ENCODE measurements at places on chromosomes 7 and 10.

DNA sequence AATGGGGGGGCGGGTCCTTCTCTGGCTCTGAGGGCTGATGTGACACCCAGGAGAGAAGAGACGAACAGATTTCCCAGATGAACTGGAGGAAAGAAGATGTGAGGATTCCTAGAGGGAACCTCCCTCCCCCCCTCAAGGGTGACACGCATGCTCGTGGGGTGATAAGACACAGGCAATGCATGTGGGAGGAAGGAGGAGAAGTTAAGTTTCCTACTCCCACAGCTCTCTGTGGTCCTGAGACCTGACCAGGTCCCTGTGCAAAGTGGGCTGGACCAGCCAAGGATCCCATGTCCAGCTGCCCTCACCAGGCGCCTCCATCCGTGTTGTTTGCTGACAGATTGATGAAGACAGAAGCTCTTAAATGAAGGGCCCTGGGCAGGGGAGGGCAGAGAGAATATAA, 112.6 kb downstream of the SH3PXD2A start:
- no peak for DNase-seq

DNA sequence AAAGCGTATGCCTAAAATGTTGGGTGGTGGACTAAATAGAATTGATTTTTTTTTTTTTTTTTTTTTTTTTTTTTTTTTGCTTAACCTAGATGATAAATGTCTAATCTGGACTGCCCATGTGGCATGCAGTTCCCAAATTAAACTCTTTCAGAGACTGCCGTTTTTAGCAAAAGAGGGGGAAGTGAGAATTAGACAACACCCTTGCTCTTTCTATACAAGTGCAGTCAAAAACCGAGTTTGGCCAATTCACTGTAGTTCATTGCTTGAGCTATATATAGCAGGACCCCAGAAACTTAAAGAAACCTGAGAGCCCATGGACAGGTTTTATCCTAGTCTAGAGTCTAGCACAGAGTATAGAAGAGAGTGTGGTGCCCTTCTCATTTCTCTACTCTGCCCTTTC, 141.9 kb downstream of the GRM3 start:
- DNase-seq: no peak

- DNase-seq: peak; percentile 12
Observed at GRCh38 chr7:131950758-131951157, 394.3 kb upstream of the PODXL start.

GRCh38 chr7:131302446-131302845, 25.2 kb upstream of the MKLN1 start:
- DNase-seq: no peak

DNA sequence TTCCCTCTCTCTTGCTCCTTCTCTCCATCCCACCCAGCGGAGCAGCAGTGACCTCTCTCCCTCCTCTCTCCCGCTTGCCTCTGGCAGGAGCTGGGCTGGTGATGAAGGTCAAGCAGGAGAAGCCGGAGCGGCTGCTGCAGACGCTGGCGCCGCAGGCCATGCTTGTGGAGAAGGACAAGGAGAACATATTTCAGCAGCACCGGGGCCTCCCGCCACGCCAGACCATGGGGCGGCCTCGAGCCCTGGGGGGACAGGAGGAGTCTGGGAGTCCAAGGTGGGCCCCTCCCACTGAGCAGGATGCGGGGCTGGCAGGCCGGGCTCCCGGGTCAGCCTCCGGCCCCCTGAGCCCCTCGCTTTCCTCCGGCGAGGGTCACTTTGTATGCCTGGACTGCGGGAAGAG, 17.3 kb downstream of the ZNF775 start:
- no peak for DNase-seq

GRCh38 chr10:60420991-60421894, 31.6 kb upstream of the ANK3 start:
- DNase-seq: no peak

All from pons (tissue), 1 donor.